ENCODE measurements at places on chromosomes 2 and 18. TPM values are rescaled to one million over a fixed set of nuclear protein-coding genes. Genes with fewer than 3 reads are reported as not detected.

DNA sequence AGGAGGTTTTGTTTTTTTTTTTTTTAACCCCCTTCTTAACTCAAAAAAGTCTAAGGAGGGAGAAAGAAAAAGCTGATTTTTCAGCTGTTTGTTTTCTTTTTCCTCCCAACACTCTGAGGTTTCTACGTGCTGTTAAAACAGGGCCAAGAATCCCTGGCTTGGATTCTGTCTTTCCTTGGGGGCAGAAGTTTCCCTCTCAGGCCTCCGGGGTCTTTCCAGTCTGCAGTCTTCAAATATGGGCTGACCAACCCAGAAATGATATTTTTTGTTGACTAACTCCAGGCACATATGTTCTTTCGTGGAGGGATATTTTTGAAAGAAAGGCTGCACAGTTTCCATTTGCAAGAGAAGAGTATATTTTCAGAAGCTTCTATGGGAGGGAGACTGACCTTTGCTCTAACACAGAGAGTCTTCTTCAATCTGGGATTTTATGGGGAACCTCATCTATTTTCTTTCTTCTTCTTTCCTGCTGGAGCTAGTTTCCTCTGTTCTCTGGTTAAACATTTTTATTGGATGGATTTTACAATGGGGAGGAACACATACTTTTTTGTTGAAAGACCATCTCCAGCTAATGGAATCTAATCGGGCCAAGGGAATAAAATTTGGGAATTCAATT is 93.3 kb upstream of the SPRED2 start:
- no peak for DNase-seq

The HADHB gene
- total RNA-seq = 1,919 TPM

- DNase-seq = no peak
Observed at GRCh38 chr18:57789759-57790158, 13.4 kb downstream of the ATP8B1 start.

The KCNK3 gene
- 2.8 TPM for total RNA-seq

DNA sequence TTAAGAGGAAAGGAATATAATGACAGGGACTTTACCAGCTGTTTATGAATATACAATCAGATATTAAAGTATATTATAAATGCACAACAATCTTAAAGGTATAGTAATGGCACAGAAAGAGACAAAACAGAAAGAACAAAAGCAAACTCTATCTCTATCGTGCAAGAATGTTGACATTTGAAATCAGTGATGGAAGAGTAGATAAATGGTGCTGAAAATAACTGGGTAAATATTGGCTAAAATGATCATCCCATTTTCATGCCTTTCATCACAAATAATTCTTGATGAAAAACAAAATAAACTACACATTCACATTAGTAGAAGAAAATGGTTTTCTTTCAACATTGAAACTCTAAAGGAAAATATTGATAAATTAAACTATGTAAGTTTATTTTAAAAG is 495.9 kb downstream of the IRS1 start:
- no peak for DNase-seq

DNA sequence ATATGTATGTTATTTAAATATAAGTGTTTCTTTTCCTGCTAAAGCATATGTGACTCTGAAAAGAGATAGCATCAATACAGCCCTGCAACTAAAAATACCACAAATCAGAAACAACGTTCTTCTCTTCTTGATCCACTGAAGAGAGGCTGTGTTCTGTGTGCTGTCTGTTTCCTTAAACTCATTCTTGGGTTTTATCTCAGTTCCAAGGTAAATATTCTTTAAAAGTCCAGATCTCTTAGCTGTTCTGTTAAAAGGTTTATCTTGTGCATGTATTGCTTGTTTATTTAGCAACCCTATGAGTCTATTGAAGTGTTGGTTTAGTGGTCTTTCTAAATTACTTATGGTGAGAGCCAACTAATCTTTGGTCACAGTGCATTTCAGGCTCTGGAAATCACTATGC is 173.3 kb upstream of the NT5C1B start:
- no peak for DNase-seq

- no peak for DNase-seq
Observed at GRCh38 chr2:176418768-176419167, 149.5 kb downstream of the MTX2 start.

The BBS5 gene
- total RNA-seq = 7.5 TPM

The OSR1 gene
- 8.0 TPM for total RNA-seq
